Occipital lobe (tissue), 3 donors: ENCODE measurements at places on chromosomes 13 and 19. TPM values are rescaled to one million over a fixed set of nuclear protein-coding genes. Genes with fewer than 3 reads are reported as not detected.

DNA sequence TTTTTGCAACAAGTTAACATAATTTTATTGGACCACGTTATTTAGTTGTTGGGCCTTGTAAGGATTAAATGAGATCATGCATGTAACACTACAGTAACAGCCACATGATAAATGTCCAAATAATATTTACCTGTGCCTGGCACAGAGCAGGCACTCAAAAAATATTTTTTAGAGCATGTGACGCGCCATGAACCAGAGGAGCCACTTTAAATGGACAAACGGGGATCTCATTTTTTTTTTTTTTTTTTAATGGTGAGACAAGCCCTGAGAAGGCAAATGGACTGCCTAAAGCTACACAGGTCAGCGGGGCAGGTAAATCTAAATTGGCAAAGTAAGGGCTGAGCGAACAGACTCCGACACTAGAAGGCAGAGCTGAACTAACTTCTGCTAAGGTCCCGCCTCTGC, 840 bp upstream of the RPS19 start:
- DNase-seq: no peak

- DNase-seq: no peak
Measured at GRCh38 chr13:97567510-97568243, 133.7 kb downstream of the RAP2A start.

- DNase-seq: no peak
Measured at GRCh38 chr19:42306646-42307045, 4.2 kb upstream of the PAFAH1B3 start.

DNA sequence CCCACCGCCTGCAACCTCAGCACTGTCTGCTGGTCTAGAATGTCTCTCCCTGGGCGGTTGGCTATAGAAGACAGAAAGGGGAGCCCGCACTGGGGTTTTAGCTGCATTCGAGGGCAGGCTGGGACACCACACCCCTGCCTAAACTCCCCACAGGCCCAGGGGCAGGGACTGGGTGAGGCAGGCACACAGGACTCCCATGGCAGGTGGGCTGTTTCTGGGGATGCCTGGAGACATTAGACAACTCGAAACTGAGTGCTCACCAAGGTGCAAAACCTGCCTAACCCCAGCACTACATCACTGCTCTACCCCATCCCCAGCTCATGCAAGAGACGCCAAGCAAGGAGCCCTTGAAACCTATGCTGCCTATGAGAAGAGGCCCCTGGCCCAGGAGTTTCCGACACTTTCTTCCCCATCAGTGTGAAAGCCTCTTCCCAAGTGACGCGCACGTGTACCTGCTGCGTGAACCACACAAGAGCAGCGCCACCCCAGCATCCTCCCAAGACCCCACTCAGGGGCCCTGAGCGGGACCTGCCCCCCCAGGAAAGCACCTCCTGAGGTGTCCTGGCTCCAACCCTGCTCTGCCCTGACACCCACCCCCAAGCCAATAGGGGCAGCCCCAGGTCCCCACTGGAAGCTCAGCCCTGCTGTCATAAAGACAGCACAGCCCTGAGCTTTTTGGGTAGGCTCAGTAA, 121.2 kb downstream of the TUBA3C start:
- no peak for DNase-seq

GRCh38 chr19:19552798-19553197, 14.7 kb downstream of the CILP2 start:
- DNase-seq: no peak

DNA sequence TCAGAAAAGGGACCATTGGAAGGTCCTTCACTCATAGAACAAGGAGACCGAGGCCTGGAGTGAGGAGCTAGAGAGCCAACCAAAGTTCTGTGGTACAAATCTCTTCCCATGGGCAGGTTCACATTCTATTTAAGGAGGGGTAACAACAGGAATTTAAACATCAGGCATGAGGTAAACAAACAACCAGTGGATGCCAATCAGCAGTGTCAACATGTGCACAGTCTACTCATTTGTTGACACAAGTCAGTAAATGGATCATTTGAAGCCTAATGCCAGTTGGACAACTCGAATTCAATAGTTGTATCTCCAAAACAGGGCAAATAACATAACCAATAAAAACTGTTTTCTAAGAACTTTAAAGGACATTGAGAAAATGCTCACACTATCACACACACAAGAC, 6.3 kb upstream of the DOCK9 start:
- no peak for DNase-seq

- DNase-seq: no peak
Measured at GRCh38 chr13:85582890-85583289, 216.3 kb downstream of the SLITRK6 start.

ERF gene
- 7.8 TPM for total RNA-seq

PRTN3 gene
- total RNA-seq: not detected

KMT5C gene
- 6.9 TPM for total RNA-seq

EXOC3L2 gene
- not detected for total RNA-seq

ELAVL3 gene
- 105 TPM for total RNA-seq

FXYD3 gene
- total RNA-seq: not detected
